Stimulated activated CD4-positive, alpha-beta T cell treated with anti-CD3 and anti-CD28 coated beads, TNF-alpha, amount 100 ng/mL, for 48 hours (primary cell): ENCODE measurements at places on chromosomes 1 and 21.

- no peak for DNase-seq
Measured at GRCh38 chr21:36804874-36805611, 106.1 kb downstream of the SIM2 start.

GRCh38 chr1:116371752-116372151 is 1.3 kb upstream of the ATP1A1 start:
- no peak for DNase-seq

GRCh38 chr1:154759196-154759595 is 110.9 kb downstream of the KCNN3 start:
- peak; percentile 46 for DNase-seq

- DNase-seq = no peak
Measured at GRCh38 chr1:2823921-2824610, 22.6 kb upstream of the TTC34 start.

GRCh38 chr1:118077331-118078045 is 107.5 kb downstream of the SPAG17 start:
- DNase-seq = no peak

- no peak for DNase-seq
Measured at GRCh38 chr21:17386498-17386897, 126.3 kb upstream of the CXADR start.

GRCh38 chr1:32286763-32287162 is 5.1 kb upstream of the HDAC1 start:
- DNase-seq = no peak

DNA sequence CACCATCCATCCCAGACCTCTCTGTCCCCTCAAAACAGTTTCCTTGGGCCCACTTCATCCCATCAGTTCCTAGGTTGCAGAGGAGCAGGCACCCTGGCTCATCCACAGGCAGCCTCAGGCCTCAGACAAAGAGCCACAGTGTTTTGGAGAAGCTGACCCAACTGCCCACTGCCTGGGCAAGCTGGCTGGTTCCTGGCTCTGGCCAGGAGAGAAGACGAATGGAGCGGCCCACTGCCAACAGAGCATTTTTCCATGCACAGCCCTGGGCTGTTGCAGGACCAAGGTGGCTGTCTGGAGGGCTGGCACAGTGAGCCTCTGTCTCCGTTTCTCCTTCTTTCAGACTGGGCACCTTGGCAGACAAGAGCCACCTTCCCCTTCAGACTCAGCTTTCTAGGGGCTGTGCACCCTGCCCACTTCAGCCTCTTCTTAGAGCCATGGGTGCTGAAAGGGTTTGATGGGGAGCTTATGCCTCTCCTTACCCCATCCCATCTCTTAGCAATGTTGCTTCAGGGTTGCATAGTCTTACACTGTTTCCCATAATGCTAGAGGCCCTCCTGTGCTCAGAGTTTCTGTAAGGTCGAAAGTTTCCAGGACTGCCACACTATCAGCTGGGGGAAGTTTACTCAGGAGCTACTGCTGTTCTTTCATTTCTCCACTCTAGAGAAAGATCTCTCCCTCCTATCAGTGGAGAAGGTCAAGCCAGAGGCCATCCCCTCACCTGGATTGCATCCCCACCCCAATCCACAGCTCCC is 973 bp downstream of the FMOD start:
- no peak for DNase-seq

GRCh38 chr1:119083980-119084379 is 56.5 kb downstream of the WARS2 start:
- DNase-seq = no peak

GRCh38 chr1:224621813-224622682 is 5.9 kb downstream of the CNIH3 start:
- DNase-seq = no peak
